H7 (cell line): ENCODE measurements at places on chromosomes 16 and 17.

- peak; percentile 80 for DNase-seq
Observed at GRCh38 chr16:68368301-68368888, 57.6 kb downstream of the PRMT7 start.

DNA sequence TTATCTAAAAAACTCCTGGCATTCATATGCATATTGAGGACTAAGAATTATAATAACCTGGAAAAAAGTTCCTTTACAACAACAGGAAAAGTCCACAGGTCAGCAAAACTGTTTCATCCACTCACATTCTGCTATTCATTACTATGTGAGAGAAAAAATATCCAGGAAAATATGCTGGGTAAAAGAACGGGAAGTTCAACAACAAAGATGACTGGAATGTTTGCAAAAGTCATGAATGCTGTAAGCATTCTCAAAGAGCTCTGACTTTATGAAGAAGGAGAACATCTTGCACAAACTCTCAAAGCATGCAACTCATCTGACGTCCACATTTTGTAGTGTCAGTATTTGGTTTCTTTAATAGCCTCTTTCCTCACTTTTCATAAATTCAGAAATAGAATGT, 56.9 kb upstream of the ALDH3A1 start:
- no peak for DNase-seq

DNA sequence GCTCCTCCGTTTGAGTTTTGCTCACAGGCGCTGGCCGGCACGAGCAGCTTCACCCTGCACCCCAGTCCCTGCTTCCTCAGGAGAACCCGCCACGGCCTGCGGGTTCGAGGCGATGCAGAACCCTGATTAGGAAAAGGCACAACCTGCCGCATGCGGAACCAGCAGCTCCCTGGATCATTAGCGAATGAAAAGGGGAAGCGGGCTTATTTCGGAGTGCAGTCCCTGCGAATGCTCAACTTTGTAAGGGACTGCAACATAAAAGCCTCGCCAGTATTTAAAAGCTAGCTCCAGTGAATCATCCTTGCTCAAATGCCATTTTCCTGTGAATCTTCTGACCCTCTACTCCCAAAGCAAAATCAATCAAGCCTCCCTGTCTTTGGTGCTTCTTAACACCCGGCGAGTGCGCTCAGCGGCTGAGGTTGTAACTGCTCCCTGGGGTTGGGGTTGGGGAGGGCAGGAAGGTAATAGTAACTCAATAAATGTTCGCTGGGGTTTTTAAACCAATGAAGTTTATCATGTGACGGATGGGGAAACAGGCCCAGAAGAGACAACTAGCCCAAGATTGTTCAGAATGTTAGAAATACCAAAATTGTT, 678 bp upstream of the AKAP10 start:
- peak; percentile 56 for DNase-seq

DNA sequence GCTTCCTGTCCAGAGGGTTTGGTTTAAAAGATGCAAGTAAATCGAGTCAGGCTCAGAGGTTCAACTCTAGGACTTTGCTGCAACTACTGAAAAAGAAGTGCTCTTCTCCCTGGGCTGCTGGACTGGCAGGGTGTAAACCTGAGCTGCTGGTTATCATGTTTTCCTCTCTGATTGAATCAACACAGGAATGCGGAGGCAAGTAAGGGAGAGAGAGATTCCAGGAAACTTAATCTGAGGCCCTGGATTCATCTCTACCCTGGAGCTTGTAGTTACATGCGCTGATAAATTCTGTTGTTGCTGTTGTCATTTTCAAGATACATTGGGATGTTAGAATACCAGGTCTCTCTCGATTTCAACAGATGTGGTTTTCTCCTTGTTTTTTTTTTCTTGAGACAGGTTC, 8.2 kb upstream of the HS3ST3A1 start:
- no peak for DNase-seq

DNA sequence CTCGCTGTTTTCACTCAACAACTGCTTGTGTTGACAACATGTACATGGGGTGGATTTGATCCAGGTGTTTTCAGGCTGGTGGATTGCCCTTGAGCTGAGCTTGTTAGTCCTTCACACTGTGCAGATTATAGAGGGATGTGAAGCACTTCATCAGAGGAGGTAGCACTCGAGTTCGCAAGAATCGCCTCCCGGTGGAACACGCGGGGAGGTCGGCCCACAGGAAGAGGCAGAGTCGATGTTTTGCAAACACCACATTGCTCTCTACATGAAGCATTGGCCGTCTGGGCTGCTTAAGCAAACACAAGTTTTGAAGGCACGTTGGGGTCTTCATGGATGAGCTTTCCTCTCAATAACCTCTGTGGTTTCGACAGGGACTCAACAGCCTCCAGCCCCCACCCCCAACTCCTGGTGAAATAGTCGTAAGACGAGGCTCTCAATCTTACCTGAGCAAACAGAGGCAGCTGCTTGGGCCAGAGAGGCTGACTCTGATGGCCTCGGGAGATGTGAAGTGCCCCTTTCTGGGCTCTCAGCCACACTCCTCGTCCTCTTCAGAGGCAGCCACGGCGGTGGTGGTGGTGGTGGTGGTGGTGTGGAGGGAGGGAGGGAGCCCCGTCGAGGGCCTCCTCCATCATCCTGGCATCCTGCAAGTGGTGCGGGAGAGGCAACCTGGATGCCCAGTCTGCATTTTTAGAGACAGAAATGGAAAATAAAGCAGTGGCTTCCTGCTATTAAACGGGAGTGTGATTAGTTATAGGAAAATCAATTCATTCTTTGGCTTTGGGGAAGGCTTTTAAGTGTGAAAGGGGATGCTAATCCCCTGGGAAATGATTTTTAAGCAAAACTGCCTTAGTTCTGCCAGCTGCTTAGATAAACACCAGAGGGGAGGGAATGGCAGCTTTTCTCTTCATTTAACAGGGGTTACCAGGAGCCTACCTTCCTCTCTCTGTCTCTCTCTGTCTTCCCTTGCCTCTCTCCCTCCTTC, 552.5 kb upstream of the EEF2KMT start:
- DNase-seq: peak; percentile 41

DNA sequence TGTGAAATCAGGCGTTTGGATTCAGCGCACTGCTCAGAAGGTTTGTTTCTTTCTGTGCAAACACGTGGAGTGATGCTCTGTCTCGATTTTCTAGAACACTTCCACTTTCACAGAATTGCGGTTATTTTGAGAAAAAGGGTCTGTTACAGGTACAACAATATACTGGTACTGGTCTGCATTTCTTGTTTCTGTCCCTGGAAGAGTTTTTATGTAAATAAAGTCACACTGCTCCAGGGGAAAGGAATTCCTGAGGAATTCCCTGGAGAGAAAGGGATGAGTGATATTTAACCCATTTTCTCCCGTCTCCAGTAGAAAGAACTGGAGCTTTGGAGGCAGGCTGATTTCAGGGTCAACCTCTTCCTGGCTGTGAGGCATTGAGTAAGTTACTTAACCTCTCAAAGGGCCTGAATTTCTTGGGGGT, 16.2 kb upstream of the RMI2 start:
- DNase-seq: peak; percentile 81

DNA sequence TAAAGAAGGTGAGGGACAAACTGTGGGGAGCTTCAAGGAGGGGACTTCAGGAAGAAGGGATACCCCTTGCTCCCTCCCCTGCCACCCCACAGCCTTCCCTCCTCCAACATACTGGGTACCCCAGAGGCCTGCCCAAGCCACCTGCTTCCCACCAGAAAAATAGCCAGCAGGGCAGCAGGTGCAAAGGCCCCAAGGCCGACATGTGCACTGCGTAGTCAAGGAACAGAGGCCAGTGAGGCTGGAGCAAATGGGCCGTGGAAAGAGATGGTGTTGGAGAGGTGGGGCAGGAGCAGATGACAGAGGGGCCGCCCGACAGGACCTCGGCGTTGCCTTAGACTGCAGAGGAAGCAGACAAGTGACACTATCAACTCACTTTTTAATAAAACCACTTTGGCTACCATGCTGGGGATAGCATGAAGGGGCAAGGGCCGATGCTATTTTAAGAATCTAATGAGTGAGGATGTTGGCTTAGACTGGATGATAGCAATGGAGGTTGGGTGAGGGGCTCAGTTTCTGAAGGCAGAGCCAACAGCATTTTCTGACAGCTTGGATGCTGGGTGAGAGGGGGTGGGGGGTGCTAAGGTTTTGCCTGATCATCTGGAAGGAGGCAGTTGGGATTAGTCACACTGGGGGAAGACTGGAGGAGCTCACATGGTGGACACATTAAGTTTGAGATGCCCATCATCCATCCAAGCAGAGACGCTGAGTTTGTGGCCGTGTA, 72.8 kb upstream of the TOB1 start:
- peak; percentile 7 for DNase-seq

DNA sequence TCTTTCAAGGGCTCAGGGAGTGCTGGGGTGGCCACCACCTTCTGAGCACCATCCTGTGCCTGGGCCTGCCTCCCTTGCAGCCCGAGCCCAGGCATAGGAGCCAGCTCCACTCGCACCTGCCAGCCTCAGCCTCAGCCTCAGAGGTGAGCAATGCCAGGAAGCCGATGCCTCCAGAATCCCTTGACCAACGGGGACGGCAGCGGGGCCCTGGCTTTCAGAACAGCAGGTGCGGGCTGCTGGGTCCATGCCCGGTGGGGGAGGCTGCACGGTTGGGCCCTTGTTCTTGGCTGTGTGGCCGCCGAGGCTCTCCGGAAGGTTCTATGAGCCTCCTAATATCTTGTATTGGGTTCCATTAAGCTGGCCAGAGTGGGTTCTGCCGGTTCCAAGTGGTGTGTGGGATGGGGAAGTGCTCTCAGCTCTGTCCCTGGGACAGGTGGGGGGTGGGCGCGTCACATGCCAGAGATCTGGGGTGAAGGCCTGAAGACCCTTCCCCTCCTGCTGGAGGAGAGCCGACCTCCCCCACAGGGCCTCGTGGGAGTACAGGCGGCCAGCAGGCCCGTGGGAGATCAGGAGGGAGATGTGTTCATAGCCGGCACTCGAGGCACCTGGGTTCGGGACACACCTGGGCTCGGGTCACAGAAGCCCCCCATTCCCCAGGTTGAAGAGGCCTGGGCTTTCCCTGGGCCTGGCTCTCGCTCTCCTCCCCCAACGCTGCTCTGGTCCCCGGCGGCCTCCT, 27.0 kb downstream of the NPTX1 start:
- DNase-seq: no peak

DNA sequence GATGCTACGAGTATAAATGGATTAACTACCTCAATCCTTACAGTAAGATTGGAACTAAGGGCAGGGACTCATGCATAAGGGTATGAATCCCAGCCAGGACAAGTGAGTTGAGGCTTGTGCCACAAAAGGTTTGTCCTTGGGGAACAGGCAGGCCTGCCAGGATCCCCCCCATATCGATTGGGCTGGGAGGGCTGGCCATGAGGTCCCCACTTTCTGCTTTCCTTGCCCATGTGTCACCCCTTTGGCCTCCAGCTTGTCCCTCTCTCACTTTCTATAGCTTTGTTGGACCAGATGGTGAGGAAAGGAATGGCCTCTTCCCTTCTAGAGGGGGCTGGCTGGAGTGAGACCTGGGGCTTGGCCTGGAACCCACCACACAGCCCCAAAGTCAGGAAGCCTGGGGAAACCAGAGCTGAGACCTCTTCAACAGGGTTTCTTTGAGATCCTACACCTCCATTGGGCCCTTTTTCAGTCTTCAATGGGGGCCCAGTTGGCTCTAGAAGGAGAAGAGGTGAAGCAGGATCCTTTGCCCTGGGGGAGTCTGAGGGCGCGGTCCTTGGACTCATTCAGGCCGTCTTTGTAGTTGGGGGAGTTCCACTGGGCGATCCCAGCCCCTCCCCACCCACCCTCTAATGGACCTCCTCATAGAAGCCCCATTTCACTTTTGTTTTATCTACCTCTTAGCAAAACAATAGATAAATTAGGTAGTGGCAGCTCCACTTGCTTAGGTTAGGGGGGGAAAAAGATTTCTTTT, 57.3 kb downstream of the IGF2BP1 start:
- peak; percentile 56 for DNase-seq

GRCh38 chr17:73831699-73832098, 187.5 kb upstream of the SDK2 start:
- DNase-seq: no peak

GRCh38 chr17:75250009-75250471, 11.4 kb downstream of the GGA3 start:
- DNase-seq: no peak

DNA sequence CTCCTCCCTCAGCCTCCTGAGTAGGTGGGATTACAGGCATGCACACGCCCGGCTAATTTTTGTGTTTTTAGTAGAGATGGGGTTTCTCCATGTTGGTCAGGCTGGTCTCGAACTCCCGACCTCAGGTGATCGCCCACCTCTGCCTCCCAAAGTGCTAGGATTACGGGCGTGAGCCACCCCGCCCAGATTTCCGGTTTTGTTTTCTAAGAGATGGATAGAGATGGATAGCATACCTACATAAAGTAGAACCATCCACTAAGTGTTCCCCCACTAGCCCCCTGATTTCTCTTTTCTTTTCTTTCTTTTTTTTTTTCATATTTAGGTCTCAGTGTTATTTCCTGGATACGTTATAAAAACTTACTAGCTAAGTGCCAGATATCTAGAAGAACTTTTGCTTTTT, 2.0 kb downstream of the WSB1 start:
- no peak for DNase-seq

DNA sequence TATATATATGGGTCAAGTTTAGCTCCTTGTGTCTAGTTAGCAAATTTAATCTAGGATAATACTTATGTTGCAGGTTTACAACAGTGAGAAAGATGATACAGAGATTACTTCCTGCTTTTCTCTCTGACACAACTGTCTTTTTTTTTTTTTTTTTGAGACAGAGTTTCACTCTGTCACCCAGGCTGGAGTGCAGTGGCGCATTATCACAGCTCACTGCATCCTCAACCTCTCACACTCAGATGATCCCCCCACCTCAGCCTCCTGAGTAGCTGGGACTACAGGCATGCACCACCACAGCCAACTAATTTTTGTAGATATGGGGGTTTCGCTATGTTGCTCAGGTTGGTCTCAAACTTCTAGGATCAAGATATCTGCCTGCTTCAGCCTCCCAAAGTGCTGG, 706.9 kb upstream of the SOX9 start:
- no peak for DNase-seq

- no peak for DNase-seq
Observed at GRCh38 chr17:43570518-43570928, 24.4 kb upstream of the ETV4 start.

DNA sequence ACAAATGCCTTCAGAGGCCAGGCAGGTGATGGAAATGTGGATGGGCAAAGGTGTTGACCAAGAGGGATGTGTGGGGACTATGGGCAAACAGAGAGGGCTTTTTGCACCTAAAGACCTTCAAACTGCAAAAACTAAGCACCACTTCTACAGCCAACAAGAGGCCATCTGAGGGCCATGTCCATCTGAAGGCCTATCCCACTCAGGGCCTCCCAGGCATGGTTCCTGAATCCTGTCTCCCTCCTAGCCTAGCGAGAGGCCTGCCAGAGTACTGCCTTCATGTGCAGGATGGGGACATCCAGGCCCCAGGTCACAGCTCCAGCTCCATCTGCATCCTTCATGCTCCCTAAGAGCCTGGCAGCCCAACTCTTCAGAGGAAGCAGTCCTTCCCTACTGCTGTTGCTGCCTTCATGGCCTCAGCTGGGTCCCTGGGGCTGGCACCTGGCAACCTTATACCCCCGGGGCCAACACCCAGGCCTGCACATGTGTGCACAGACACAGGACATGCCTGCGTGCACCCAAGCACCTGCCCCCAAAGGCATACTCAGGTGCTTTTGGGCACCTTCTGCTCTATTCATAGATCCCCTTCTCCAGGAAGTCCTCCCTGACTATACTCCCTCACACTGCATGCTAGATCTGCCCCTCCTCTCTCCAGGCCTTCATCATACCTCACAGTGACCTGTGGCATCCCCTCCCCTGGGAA, 95.2 kb downstream of the C16orf78 start:
- DNase-seq: peak; percentile 14

GRCh38 chr17:8696426-8696825, 48.2 kb downstream of the CCDC42 start:
- no peak for DNase-seq
